ENCODE measurements at places on chromosomes 7 and 10.

GRCh38 chr10:122128357-122128756 is 139.4 kb downstream of the TACC2 start:
- DNase-seq, result no peak

- no peak for DNase-seq
Measured at GRCh38 chr7:14341200-14341775, 351.8 kb upstream of the ETV1 start.

GRCh38 chr10:131514454-131514853 is 202.9 kb upstream of the TCERG1L start:
- no peak for DNase-seq

DNA sequence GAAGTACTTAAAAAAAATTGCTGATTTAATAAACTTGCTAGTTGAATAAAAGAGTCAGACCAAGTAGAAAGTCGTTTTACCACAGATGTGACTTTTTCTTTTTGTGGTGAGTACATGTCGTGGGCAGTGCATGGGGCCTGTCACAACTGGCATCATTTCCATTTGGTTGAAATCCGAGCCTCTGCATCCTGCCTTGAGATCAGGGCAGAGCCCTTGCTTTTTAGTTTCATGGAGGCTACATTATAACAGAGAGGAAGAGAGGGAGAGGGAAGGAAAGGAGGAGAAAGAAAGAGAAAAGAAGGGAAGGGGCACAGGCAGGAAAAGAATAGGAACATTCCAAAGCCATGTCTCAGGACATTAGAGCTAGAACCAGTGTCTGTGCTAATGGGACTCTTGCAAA is 20.4 kb upstream of the INSYN2A start:
- DNase-seq, result no peak

GRCh38 chr7:25820432-25821040 is 331.5 kb upstream of the NFE2L3 start:
- DNase-seq, result no peak
